ENCODE measurements at places on chromosomes 1 and 21. TPM values are rescaled to one million over a fixed set of nuclear protein-coding genes. Genes with fewer than 3 reads are reported as not detected.

Gene PPIAL4G
- total RNA-seq, result not detected

Gene MYOC
- not detected for total RNA-seq

GRCh38 chr1:204198348-204199340 is 2.4 kb upstream of the KISS1 start:
- DNase-seq, result no peak
- H3K4me3 ChIP-seq, result no peak overlapping the region
- H3K27me3 ChIP-seq, result peaks cover 3% of the 10 kb centered on the region
- no peaks in the 10 kb centered on the region for H3K4me1 ChIP-seq
- H3K36me3 ChIP-seq, result no peaks in the 10 kb centered on the region

Gene COL6A2
- 1.4 TPM for total RNA-seq

GRCh38 chr1:202571719-202572339 is 138.4 kb downstream of the SYT2 start:
- H3K4me1 ChIP-seq, result peaks cover 6% of the 10 kb centered on the region
- DNase-seq, result no peak
- no peak overlapping the region for H3K27ac ChIP-seq
- no peaks in the 10 kb centered on the region for H3K27me3 ChIP-seq
- H3K4me3 ChIP-seq, result no peak overlapping the region
- H3K36me3 ChIP-seq, result peaks cover 5% of the 10 kb centered on the region

Gene ERVH48-1
- 0.26 TPM for total RNA-seq

DNA sequence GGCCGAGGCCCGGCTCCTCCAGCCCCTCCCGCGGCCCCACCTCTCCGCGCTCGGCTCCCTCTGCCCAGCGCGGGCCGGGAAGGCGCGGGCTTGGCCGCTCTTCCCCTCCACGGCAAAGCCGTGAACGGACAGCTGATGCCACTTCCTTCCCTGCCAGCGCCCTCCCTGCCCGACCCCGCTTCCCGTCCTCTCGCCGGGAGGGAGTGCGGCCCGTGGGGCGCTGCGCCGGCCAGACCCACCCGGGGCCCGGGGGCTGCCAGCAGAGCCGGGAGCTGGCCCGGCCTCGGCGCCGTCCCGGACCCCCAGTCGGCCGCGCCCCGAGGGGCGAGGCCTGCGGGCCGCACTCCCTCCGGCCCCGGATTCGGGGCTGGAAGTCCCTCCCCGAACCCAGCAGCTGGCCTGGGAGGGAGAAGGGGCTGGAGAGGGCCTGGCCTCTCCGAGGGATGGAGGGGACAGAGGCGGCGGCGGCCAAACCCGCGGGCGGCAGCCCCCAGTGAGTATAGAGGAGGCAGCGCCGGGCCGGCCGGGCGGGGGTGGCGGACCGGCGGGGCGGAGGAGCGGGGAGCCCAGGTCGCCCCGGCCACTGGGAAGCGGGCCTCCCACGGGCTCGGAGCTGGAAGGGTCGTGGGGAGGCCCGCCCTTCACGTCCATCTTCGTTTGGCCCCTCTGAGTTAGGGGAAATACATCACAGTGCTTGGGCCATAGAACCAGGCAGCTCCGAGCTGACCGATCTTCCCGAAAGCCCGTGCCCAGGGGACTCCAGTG is at the start of gene KIAA1614:
Gene KIAA1614 (plus strand): TSS at position 97 of the 765 bp plus-strand sequence. CDS start 347 bp downstream, at position 444.
- peak within 1 kb of the TSS; percentile 29 for H3K27ac ChIP-seq
- H3K4me1 ChIP-seq, result peaks cover 23% of the 10 kb centered on the region
- no peak for DNase-seq

GRCh38 chr1:3658231-3658615 is 5.9 kb downstream of the TP73 start:
- no peak overlapping the region for H3K27ac ChIP-seq
- H3K4me3 ChIP-seq, result no peak overlapping the region
- DNase-seq, result no peak
- H3K27me3 ChIP-seq, result peaks cover 40% of the 10 kb centered on the region
- no peaks in the 10 kb centered on the region for H3K36me3 ChIP-seq

Gene OR2G6
- total RNA-seq, result not detected

DNA sequence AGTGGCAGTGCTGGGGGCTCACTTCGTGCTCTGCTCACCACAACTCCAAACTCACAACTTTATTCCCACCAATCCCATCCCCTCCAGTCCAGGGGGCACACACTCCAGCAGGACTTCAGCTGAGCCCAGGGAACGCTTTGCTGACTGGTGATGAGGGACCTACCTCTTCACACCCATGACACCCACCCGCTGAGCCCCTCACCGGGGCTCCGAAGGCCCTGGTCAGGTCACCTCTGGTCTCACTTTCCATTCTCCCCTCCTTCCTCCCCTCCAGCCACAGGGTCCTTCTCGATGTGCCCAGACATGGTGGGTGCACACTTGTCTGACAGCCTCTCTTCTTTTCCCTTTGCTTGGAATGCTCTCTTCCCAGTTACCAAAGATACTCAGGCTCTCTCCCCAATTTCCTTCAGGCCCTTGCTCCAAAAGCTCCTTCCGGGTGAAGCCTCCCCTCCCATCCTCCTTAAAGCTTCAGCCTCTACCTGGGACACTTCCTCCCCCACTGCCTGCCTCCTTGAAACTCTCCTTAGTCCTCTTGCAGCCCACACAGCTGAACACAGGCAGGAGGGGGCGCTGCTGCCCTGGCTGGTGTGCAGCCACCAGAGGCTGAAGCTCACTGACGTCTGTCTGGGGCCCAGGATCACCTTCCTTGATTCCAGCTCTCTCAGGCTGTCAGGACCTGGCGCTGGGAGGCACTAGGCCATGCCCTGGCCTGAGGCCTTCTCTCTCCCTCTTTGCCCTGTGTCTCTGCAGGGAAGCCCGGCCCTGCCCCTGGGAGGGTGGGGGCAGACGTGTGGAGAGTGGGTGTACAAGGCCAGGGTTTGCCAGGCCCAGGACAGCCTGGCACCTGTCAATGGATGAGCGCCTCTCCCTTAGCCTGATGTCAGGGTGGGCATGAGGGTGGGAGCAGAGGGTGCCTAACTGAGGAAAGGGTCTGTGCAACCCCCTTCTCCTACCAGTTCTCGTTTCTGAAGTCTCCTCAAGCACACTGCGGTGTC is 1.6 kb downstream of the KCNE1 start:
- no peak overlapping the region for H3K4me3 ChIP-seq
- DNase-seq, result no peak
- no peak overlapping the region for H3K27ac ChIP-seq
- H3K27me3 ChIP-seq, result peaks cover 2% of the 10 kb centered on the region
- no peaks in the 10 kb centered on the region for H3K36me3 ChIP-seq

- DNase-seq, result no peak
- H3K27ac ChIP-seq, result no peak overlapping the region
- peaks cover 24% of the 10 kb centered on the region for H3K36me3 ChIP-seq
- no peak overlapping the region for H3K4me3 ChIP-seq
- H3K4me1 ChIP-seq, result peaks cover 35% of the 10 kb centered on the region
Observed at GRCh38 chr1:219179293-219179692, 5.6 kb downstream of the LYPLAL1 start.

- no peak for DNase-seq
- H3K27me3 ChIP-seq, result no peaks in the 10 kb centered on the region
- H3K27ac ChIP-seq, result no peak overlapping the region
- no peak overlapping the region for H3K4me3 ChIP-seq
- no peaks in the 10 kb centered on the region for H3K4me1 ChIP-seq
- no peaks in the 10 kb centered on the region for H3K36me3 ChIP-seq
Observed at GRCh38 chr1:72006092-72006491, 276.2 kb downstream of the NEGR1 start.
